Activated T-cell treated with anti-CD3 and anti-CD28 coated beads for 4 hours (primary cell): ENCODE measurements at places on chromosomes 7 and 10.

- no peak for DNase-seq
Measured at GRCh38 chr10:90447831-90448230, 410.0 kb downstream of the HTR7 start.

DNA sequence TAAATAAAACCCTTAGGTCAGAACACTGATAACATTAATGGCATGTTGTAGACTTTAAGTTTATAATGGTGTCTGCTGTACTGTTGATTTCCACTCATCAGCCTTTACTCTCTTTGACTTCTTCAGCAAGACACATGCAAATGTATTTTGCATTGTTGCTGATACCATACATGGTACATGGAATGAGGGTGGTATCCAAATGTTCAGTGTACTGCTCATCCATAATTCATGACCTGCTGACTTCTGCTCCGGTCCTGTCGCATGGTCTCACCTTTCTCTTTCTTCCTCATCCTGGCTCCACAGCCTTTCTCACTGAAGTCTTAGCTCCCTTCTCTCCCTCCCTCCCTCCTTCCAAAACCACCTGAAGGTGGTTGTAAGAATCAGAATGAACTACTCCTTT, 4.7 kb upstream of the CUBN start:
- DNase-seq: no peak

DNA sequence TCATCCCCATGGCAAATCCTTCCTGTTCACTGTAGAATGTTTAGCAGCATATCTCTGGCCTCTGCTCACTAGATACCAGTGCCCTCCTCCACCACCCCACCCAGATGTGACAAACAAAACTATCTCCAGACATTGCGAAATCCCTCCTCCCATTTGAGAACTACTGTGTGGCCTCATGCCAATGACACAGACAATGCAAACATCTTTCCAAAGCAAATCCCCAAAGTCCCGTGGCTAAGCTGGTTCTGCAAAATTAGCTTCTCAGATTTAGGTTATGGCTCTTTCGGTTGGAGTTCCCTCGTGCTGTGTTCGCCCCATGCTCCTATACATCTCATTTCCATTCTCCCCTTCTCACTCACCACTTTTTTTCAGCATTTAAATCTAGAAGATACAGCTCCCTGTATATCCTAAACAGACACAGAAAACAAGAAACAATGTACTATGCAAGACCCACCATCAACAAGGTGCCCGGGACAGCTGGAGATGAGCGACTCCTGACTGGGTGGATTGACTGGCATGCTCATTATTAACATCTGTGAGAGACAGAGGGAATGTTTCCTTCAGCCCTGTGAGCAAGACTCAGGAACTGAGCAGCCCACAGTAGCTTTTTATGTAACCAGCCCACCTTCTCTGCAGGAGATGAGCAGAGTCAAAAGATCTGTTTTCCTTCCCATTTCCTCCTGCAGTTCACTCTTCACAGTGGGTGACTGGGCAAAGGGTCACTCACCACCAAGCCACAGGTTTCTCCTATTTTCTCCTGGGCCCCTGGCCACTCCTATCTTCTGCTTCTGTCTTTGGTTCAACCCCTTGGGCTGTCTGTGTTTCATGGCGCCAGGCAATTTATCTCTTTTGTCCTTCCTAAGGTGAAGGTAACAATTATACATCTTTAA, 225.7 kb upstream of the AOAH start:
- no peak for DNase-seq

DNA sequence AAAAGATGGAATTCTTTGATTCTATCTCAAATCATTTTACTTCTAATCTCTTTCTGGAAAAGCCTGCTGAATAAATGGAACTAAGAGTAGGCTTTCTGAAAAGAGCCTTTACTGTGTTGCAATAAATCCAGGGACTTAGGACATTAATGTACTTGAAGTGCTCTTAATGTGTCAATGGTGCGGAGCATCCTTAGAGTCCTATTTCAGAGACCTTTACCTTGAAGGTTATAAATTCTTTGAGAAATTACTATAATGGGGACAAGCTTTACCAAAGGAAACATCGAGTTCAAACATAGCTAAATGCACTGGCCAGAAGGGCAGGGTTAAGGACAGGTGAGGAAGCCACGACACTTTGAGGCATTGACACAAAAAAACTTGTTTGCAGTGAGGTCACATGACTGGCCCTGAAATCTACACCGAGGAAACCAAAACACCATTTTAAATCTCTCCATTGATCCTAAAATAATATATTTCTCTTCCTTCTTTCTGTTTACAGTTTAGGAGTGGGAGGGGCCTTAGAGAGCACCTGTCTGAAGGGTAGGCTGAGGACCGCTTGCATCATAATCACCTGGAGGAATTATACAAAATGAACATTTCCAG, 48.1 kb upstream of the EXOC6 start:
- no peak for DNase-seq

- no peak for DNase-seq
Measured at GRCh38 chr10:83666762-83667161, 472.5 kb upstream of the GHITM start.
